Naive thymus-derived CD8-positive, alpha-beta T cell (primary cell): ENCODE measurements at places on chromosomes 6 and 20. TPM values are rescaled to one million over a fixed set of nuclear protein-coding genes. Genes with fewer than 3 reads are reported as not detected.

Gene PTK7
- total RNA-seq = 22.2 TPM

Gene ZNF391
- 6.6 TPM for total RNA-seq

Gene ID4
- not detected for total RNA-seq

DNA sequence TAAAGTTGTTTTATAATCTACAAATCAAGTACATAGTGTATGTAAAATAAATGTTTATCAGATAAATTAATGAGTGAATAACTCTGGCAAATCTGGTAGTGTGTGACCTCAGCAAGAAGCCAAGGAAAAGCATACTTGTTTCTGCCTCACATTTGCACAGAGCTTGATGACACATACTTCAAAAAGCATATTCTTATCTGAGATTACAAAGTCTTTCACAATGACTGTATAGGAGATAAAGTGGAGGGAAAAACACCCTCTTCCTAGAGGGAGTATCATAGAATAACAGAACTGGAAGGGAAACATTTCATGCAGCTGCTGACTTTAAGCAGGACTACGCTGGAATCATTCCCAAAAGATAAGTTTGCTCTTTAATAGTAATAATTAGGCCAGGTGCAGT, 28.1 kb upstream of the AKAP7 start:
- H3K27me3 ChIP-seq = peaks cover 1% of the 10 kb centered on the region
- no peak for DNase-seq
- H3K4me3 ChIP-seq = no peak overlapping the region
- no peaks in the 10 kb centered on the region for H3K4me1 ChIP-seq
- H3K36me3 ChIP-seq = no peaks in the 10 kb centered on the region

- no peak for DNase-seq
- H3K27ac ChIP-seq = peak within 1 kb of the TSS; percentile 62
- peak within 1 kb of the TSS; percentile 86 for H3K4me3 ChIP-seq
- H3K36me3 ChIP-seq = no peaks in the 10 kb centered on the region
Observed at GRCh38 chr6:116461331-116461931, at the start of gene CALHM6. CALHM6 (plus strand) TSS chr6:116461375; CDS start chr6:116461930, 555 bp downstream.

GRCh38 chr6:161082215-161082614, 90.6 kb downstream of the MAP3K4 start:
- H3K27ac ChIP-seq = no peak overlapping the region
- DNase-seq = no peak
- H3K4me1 ChIP-seq = no peaks in the 10 kb centered on the region
- peaks cover 5% of the 10 kb centered on the region for H3K36me3 ChIP-seq
- no peaks in the 10 kb centered on the region for H3K27me3 ChIP-seq
- H3K4me3 ChIP-seq = no peak overlapping the region

GRCh38 chr6:67916399-67916798, 718.7 kb upstream of the ADGRB3 start:
- DNase-seq = no peak
- H3K4me3 ChIP-seq = no peak overlapping the region
- no peaks in the 10 kb centered on the region for H3K36me3 ChIP-seq
- no peaks in the 10 kb centered on the region for H3K27me3 ChIP-seq
- no peak overlapping the region for H3K27ac ChIP-seq
- no peaks in the 10 kb centered on the region for H3K4me1 ChIP-seq

- no peaks in the 10 kb centered on the region for H3K4me1 ChIP-seq
- no peaks in the 10 kb centered on the region for H3K36me3 ChIP-seq
- H3K27ac ChIP-seq = no peak overlapping the region
- peaks cover 8% of the 10 kb centered on the region for H3K27me3 ChIP-seq
Observed at GRCh38 chr6:46772762-46773161, 20.4 kb upstream of the MEP1A start.

DNA sequence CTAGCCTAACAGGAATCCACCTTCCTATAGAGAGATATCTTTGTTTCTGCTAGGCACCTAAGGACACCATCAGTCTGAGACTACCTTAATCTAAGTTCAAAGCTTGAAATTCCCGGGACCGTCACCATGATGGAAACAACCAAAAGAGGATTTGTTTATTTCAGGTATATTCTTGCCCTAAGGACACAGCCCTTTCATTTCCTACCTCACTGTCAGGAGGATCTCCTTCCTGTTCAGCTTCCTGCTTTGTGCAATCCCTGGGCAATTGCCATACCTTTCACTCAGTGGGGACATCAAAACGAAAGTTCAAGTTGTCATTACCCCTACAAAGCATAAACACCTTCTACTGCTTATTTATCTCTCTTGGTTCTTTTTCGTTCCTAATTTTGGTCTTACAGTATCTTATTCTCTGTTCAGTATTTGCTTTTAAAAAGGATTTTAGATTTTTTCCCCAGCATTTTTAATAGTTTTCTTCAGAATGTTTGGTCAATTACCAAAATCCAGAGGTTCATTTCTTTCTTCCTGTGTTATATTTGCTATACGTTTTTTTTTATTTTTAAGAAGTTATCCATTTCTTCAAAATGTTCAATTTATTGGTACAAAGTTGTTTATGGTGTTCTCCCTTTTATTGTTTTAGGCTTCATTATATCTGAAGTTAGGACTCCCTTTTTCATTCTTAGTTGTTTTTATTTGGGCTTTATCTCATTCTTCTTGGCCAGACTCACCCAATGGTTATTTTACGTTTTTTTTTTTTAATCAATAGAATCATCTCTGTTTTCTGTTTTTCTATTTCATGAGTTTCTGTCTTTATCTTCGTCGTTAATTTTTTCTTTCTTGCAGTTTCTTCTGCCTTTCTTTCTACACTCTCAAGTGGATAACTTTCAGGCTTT, 13.0 kb upstream of the TBPL1 start:
- DNase-seq = no peak
- no peak overlapping the region for H3K27ac ChIP-seq
- H3K27me3 ChIP-seq = peaks cover 9% of the 10 kb centered on the region
- H3K4me1 ChIP-seq = no peaks in the 10 kb centered on the region
- no peaks in the 10 kb centered on the region for H3K36me3 ChIP-seq
- no peak overlapping the region for H3K4me3 ChIP-seq

DNA sequence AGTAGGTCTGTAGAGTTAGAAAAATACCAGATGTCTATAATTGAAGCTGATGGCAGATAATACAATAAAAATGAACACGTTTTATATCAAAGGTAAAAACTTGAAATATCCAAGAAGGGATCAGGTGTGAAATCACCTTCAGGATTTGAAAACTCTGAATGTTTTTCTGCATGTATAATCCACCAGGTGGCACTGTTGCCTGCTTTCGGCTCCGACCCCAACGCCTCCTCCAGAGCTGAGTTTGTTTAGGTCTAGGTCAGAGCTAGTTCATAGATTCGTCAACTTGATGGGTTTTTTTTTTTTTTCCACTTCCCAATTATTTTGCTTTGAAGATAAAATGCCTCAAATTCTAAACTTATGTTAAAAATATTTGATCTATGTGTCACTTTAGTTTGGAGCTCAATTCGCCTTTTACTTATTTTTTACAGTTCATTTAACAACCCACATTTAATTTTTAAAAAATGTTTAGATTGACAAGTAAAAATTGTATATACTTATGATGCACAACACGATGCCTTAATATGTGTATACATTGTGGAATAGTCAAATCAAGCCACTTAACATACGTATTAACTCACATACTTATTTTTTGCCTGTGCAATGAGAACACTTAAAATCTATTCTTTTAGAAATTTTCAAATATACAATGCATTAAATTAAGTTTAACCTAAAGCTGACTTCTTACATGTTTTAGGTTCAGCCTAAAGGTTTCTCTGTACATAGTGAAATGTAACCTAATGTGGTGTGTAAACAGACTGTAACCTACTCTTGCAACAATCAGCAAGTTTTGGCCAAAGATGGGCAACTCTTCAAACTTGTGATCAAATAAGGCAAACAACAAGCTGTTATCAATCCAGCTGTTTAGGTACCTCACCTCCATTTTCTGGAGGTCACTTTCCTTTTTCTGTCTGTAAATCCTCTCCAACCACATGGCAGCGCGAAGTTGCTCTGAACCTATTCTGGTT, 39.4 kb upstream of the ENPP4 start:
- peak; percentile 53 for DNase-seq
- no peak overlapping the region for H3K4me3 ChIP-seq
- no peaks in the 10 kb centered on the region for H3K4me1 ChIP-seq
- H3K36me3 ChIP-seq = peaks cover 4% of the 10 kb centered on the region
- peaks cover 26% of the 10 kb centered on the region for H3K27me3 ChIP-seq
- no peak overlapping the region for H3K27ac ChIP-seq

DNA sequence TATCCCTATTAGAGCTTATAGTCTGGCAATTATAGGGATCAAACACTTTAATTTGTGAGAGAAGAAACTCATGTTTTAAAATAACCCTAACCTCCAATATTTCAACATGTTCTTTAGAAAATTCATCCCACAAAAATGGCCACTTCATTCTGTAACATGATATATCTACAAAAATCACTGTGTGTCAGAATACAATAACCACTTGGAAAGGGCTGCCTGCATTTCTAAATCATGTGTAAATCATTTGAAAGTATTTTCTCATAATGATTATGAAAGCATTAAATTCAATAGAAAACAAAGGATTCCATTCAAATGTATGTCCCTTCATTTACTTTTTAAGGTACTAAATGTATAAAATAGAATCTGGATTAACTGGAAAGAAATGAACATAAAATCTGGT, 101.4 kb upstream of the NHSL1 start:
- H3K36me3 ChIP-seq = no peaks in the 10 kb centered on the region
- no peak for DNase-seq
- H3K27me3 ChIP-seq = peaks cover 11% of the 10 kb centered on the region
- H3K27ac ChIP-seq = no peak overlapping the region
- no peak overlapping the region for H3K4me3 ChIP-seq

GRCh38 chr20:11980263-11980662, 62.6 kb downstream of the BTBD3 start:
- no peaks in the 10 kb centered on the region for H3K27me3 ChIP-seq
- H3K27ac ChIP-seq = no peak overlapping the region
- no peak overlapping the region for H3K4me3 ChIP-seq
- no peak for DNase-seq
- no peaks in the 10 kb centered on the region for H3K36me3 ChIP-seq

DNA sequence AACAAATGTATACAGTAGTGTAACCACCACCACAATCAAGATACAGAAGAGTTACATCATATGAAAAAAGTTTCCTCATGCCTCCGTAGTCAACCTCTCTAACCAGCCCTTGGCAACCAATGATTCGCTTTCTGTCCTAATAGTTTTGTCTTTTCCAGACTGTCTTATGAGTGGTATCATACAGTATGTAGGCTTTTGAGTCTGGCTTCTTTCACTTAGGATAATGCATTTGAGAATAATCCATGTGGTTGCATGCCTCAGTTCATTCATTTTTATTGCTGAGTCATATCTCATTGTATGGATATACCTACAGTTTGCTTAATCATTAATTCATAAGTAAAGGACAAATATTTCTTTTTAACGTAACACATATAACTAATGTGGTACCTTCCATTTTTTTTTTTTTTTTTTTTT, 86.4 kb upstream of the RIPOR2 start:
- DNase-seq = no peak
- H3K27ac ChIP-seq = no peak overlapping the region
- no peak overlapping the region for H3K4me3 ChIP-seq
- H3K36me3 ChIP-seq = no peaks in the 10 kb centered on the region
- no peaks in the 10 kb centered on the region for H3K27me3 ChIP-seq

- no peak overlapping the region for H3K27ac ChIP-seq
- H3K27me3 ChIP-seq = no peaks in the 10 kb centered on the region
- no peaks in the 10 kb centered on the region for H3K4me1 ChIP-seq
- no peak for DNase-seq
- no peaks in the 10 kb centered on the region for H3K36me3 ChIP-seq
- H3K4me3 ChIP-seq = no peak overlapping the region
Observed at GRCh38 chr6:50076431-50076830, 26.7 kb upstream of the DEFB112 start.

- no peaks in the 10 kb centered on the region for H3K27me3 ChIP-seq
- H3K4me3 ChIP-seq = peak within 1 kb of the TSS; percentile 94
- peaks cover 29% of the 10 kb centered on the region for H3K4me1 ChIP-seq
- H3K27ac ChIP-seq = peak within 1 kb of the TSS; percentile 87
Observed at GRCh38 chr6:29632789-29633533, at the start of gene GABBR1. GABBR1 (minus strand) TSS chr6:29633183; CDS start chr6:29632385, 798 bp downstream.

DNA sequence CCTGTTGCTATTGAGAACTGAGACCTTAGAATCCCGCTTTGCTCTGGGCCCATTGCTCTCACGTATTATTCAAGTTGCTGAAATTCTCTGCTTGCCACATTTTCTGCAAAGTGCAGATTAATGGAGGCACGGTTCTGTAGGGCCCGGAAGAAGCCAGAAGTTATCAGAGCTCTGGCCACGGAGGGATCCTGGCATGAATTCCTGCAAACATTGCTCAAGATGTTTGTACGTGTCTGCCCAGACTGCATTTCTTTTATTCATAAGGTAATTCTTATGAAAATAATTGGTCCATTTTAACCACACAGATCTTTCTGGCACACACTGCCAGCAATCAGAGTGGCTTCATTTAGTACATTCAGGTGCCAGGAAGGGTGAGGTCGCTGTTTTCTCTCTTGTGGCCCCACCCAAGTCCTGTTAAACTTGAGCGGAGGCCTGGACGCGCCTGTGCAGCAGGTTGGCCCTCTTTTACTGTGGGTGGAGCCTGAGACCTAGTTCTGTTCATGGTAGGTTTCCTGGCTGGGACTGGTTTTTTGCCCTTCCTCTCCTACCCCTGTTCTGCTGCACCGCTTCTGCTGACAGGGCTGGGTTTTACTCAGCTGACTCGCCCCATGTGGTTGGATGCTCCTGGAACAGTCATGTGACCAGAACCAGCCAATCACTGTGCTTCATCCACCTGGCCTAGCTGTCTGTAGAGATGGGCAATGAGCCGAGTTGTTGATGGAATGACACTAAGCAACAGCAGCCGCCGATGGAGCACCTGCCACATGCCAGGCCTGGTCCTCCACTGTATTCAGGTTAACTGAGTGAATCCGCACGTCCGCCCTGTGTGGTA, 230.2 kb downstream of the CDH4 start:
- no peak overlapping the region for H3K27ac ChIP-seq
- H3K4me1 ChIP-seq = no peaks in the 10 kb centered on the region
- DNase-seq = no peak
- no peak overlapping the region for H3K4me3 ChIP-seq
- peaks cover 8% of the 10 kb centered on the region for H3K36me3 ChIP-seq

GRCh38 chr20:25685276-25686080, 11.2 kb downstream of the ZNF337 start:
- H3K36me3 ChIP-seq = peaks cover 10% of the 10 kb centered on the region
- peaks cover 15% of the 10 kb centered on the region for H3K4me1 ChIP-seq
- no peaks in the 10 kb centered on the region for H3K27me3 ChIP-seq
- peak overlapping the region; percentile 31 for H3K27ac ChIP-seq

DNA sequence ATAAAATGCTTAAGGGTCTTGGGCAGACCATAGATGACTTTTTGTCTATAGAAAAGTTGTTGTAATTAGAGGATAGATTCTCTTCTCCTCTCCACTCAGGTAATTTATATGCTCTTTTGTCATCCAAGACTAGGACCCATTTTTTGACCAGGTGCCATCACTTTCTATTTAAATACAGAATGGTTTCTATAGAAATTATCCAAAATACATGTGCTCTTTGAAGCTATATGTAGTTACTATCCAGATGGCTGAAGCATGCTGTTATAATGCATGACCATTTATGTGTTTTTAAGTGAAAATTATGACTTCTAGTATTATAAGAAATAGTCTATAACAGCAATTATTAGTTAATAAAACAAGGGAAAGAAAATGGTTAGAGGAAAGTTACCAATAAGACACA, 3.0 kb upstream of the MLIP start:
- no peak overlapping the region for H3K27ac ChIP-seq
- H3K4me3 ChIP-seq = no peak overlapping the region
- DNase-seq = no peak
- no peaks in the 10 kb centered on the region for H3K4me1 ChIP-seq

GRCh38 chr20:10385850-10386544, 48.0 kb downstream of the MKKS start:
- peaks cover 14% of the 10 kb centered on the region for H3K27me3 ChIP-seq
- H3K4me1 ChIP-seq = no peaks in the 10 kb centered on the region
- no peak overlapping the region for H3K4me3 ChIP-seq
- DNase-seq = no peak
- no peaks in the 10 kb centered on the region for H3K36me3 ChIP-seq
